BE2C (cell line): ENCODE measurements at places on chromosomes 1 and 21.
A peak's percentile ranks its signal among the peaks of the same experiment; 100 is the strongest.

- no peak for DNase-seq
These were observed 195.2 kb downstream of the ZSCAN20 start for GRCh38 chr1:33667386-33668282.

- DNase-seq: peak; percentile 79
These were observed at the start of gene OLIG2 for GRCh38 chr21:33025489-33026442. Gene OLIG2, plus strand, starts transcription at chr21:33025935. Its CDS starts 928 bp downstream, at chr21:33026863.

DNA sequence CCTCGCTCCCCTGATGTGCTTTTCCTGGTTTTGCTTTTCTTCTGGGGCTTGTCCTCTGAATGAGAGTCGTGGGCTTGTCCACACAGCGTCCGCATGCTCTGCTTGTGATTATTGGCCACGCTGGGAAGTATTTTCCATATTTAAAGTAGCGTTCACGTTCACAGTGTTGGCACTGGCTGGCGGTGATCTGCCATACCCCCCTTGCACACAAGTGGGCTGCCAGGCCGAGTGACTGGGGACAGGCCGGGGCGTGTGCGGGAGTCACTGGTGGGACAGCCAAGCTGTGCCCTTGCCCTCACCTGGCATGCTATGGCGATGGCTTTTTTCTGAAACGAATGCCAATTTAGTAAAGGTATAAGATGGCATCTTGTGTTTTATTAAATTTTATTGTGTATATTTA, 32.8 kb downstream of the SLC37A1 start:
- no peak for DNase-seq

DNA sequence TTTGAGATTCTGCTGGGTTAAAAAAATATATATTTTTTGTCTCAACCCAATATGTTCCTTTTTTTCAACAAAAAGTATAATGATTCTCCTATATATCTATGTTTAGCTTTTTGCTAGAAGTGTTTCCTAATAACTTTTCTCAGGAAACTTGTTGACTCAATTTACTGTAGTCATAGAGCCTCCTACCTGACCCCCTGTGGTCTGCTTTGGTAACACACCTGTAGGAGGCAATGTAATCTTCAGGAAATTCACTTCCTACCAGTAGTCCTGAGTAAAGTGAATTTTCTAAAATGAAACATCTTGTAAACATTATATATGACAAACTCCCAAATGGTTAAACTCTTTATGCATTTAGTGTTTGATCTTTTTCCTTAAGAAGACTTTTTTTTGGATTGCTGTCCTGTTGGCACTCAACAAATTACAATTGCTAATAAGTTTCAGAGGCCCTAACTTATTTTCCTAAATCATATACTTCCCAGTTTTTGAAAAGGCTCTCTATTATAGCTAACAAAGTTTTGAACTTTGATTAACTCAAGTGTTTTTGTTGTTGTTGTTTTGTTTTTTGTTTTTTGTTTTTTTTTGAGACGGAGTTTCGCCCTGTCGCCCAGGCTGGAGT, 118.3 kb downstream of the OLFML2B start:
- DNase-seq: peak; percentile 33
